ENCODE measurements at places on chromosomes 1 and 21.

DNA sequence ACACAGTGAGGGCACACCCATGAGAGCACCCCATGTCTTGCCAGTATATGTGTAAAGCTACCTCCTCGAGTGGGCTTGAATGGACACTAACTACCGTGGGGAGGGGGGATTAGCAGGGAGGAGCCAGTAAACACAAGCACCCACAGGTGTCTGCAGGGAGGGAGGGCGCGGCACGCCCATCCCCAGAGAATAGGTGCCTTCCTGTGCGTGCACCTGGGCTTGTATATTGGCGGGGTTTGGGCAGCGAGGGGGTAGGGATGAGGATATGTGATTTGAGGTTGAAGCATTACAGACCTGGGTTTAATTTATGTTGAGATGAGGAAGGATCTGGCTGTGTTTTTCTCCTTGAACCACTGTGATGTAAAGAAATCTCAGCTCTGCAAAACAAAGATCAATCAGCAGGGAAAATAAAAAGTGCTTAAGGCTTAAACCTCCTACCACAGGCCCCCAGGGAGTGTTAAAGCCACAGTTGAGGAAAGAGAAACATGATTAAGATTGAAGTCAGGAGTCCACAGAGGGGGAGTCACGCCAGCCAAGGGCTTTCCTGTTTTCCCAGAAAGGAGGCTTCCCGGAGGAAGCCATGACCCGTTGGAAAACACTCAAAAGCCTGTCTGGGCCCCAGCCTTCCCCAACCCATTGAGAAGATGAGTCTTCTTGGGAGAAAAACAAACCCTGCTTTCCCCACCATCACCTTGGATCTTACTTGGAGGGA lies 80.0 kb downstream of the CAMK2N1 start:
- peak; percentile 47 for DNase-seq

- no peak for DNase-seq
Measured at GRCh38 chr1:226644541-226645176, 94.4 kb downstream of the ITPKB start.

DNA sequence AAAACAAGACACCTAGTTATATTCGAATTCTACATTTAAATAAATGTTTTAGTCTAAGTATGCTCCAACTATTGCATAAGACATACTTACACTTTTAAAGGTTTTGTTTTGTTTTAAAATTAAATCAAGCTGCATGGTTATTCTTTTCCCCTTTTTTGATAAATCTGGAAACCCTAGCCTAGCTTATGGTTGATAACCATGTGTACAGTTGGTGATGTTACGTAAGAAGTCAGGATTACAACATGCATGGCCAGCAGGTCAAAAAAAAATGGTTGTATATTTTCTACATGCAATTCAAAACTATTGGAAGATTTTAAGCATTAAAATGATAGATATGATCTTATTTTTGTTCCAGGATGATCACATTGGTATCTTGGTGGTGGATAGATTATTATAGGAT lies 1600.6 kb downstream of the PLA2G4A start:
- DNase-seq, result no peak

DNA sequence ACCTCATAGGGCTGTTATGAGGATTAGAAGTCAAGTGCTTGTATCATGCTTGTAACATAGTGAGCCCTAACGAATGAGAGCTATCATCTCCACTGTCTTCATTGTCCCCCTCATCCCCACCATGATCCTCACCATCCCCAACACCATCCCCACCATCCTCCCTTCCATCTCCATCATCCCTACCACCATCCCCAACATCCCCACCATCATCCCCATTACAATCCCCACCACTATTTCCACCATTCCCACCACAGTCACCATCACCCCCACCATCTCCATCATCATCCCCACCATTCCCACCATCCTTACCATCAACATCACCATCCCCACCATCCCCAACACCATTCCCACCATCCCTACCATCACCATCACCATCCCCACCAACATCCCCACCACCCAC lies 39.1 kb upstream of the PADI1 start:
- no peak for DNase-seq

- peak; percentile 48 for DNase-seq
Measured at GRCh38 chr1:229430761-229431283, 3.1 kb downstream of the ACTA1 start.

DNA sequence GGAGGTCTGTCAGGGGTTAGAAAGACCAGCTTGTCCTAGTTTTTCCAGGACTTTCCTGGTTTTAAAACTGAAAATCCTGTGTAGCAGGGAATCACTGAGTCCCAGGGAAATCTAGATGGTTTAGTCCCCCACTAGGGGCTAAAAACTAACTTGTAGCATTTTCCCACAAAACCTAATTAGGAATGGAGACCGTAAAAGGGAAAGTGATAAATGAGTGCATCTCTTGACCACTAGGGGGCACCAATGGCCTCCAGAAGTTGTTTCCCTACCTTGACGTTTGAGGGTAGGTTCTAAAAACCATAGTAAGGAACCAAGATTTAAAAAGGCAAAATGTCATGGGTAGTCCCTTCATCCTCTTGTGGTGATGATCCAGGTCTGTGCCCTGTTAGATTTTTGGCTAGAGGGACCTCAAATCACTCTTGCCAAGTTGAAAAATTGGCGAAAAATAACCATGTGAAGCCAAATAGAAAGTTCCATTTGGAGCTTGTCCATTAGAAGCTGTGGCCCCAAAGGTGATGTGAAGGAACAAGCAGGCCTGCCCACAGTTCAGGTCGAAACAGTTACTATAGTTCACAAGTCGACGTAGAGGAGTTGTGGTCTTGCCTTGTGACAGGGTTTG lies 24.5 kb downstream of the CLIC6 start:
- peak; percentile 72 for DNase-seq

- DNase-seq, result no peak
Measured at GRCh38 chr1:66450043-66450514, 83.9 kb upstream of the SGIP1 start.

DNA sequence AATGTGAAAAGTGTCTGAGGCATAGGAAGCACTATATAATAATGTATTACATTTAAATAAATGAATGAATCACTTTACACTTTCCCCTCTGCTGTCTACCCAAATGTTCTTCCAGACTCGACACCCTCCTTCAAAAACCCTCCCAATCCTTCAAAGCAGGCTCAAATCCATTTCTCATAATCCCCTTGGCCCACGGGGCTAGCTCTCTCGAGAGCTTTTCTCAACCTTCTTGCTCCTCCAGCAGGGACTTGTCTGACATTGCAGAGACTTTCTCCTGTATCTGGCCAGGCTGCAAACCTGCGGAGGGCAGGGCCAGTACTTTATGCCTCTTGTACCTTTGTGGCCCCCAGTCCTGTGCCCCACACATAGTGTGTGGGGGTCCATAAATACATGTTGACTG lies 14.1 kb upstream of the CNTN2 start:
- DNase-seq, result no peak

DNA sequence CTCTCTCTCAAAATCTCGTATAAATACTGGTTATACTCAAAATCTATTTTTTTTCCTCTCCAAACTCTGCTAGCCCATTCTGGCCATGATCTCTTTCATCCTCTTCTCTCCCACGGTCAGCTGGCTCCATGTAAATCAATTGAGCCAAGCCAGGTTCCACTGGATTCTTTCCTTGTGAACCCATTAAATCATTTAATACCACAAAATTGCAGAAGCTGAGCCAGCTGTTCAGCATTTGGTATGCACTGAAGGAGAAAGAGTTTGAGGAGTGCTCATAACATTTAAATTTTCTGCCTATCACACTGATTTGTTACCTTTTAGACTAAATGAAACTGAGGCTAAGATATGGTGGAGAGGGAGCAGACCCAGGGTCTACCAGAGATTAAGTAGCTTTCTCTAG lies 29.1 kb upstream of the TADA1 start:
- DNase-seq, result no peak

- DNase-seq, result no peak
Measured at GRCh38 chr1:217574265-217574949, 56.5 kb downstream of the GPATCH2 start.

DNA sequence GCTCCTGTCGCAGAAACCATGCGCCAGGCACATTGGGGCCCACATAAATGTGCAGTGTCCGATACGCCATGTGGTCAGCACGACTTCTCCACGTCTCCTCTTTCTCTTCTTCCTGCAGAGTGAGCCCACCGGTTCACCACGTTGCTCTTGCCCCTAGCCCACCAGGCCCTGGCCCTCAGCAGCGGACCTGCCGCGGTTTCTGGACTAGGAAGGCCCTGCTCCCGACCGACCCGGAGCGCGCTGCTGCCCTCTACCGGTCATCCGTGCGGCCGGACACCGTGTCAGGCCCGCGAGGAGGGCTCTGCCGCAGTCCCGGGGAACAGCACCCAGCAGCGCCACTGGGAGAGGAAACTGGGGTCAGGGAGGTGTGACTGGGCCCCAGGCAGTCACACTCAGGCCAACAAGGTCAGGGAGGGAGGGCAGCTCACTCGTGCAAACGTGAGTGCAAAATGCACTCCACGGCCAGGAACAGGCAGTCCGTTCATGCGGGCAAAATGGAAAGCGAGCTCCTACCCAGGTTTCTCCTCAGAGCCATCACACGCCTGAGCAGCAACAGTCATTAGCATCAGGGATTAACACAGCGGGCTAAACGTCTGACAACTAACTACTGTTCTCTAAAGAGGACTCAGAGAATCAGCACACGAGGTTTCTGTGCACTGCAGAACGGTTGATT lies 13.7 kb downstream of the TLR5 start:
- DNase-seq, result peak; percentile 42

GRCh38 chr1:98143403-98143802 lies 222.6 kb upstream of the DPYD start:
- DNase-seq, result no peak

- peak; percentile 55 for DNase-seq
Measured at GRCh38 chr1:59994302-59995198, 68.0 kb upstream of the CYP2J2 start.

DNA sequence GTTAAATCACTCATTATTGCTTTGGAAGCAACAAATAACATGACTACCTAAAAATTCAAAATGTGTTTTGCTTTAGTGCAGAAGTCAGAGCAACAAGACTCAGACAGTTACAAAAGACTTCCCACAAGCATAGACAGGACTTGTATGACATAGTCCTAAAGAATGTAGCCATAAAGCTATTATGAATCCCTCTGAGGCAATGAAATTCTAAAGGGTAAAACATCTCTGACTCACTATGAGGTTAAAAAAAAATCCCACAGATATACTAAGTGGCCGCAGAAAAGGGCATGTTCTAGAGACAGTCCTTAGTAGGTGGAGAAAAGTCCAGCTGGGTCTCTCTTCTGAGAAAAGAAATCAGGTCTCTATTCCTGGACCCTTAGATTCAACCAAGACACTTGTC lies 4.9 kb downstream of the PRKAB2 start:
- DNase-seq, result peak; percentile 92

DNA sequence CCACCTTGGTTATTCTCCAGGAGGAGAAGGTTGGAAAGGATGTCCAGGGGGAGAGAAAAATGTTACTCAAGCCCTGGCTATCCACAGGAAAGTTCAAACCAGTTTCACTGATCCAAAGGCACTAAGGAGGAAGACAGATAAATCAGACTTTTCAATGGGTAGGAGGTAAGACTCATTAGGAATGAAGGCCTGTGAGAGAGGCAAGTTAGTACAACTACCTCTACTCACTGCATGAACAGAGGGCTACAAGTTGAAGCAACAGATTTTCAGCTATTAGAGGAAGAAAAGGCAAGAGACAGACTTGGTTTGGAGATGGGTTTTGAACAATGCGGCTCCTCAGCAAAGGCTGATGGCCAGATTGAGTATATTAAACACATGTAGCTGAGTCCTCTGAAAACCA lies 16.9 kb downstream of the CD160 start:
- no peak for DNase-seq

DNA sequence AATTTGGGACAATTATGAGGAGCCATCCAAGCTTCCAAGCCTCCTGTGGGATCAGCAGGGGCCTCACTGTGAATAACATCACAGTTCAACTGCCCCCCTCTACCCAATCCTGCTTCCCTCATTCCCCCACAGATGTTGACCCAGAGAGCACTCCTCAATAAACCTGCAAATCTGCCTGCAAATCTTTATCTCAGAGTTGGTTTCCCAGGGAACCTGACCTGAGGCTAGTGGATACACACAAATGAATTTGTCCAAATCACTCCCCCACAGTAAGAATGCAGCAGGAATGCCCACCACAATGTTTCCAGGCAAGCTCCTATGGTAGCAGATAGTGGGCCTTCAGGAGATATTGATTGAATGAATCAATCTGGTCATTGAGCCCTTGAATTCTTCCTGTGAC lies 56.4 kb upstream of the HIVEP3 start:
- DNase-seq, result no peak

- no peak for DNase-seq
Measured at GRCh38 chr1:83000286-83000685, 998.6 kb downstream of the TTLL7 start.

DNA sequence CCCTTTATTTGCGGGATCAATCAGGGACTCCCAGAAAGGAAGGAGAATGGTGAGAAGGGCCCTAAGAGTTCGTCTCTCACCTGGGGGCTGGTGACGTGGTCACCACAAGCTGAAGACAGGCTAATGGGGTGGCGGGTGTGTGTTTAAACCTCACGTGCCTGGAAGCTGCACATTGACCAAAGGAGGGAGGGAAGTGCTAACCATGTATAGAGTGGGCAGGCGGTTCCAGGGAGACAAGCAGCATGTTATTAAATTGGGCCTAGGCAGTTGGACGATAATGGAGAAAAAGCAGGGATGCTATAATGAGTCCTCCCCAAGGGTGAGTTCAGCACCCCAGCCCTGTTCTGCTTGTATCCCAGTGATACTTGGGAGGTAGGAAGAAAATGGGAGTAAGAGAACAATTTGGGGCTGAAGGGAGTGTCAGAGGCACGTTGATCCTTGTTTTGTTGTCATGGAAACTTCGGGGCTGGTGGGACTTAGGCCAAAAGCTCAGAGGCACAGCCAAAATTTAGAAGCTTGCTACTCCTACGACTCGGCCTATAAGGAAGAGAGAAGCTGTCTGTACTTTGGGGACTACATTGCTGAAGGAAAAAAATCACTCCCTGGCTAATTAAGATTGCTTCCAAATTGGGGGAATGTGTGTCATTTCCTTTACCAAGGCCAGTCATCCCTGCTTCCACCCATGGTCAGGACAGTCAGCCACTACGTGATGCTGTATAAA lies 33.2 kb upstream of the EPHA8 start:
- peak; percentile 16 for DNase-seq

DNA sequence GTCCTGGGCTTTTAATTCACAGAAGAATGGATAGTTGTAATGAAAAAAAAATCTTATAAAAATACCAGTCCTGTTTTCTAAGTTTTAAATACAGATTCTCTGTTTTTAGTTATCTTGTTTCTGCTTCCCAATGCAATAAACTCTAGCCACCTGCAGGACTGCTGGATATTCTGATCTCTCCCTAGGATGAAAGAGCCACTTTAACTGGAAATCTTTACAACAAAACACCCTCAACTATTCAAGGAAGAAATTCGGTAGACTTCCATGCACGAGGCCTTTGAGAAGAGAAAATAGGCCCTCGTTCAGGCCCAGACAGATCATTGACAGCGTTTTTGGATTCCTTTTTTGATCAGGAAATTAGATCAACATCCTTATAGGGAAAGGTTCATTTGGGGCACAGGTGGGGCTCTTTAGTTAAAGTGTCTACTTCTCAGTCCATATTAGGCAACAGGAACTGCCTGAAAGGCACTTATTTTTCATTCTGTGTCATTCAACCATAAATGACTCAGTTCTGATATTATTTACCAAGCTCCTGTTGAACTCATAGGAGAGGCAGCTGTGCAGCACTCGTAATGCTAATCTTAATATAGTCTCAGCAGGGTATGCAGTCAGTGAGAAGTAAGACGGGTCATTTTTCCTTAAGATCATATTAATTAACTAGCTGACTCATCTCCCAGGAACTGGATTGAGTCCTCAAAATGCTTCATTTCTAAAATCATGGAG lies 71.1 kb upstream of the ERRFI1 start:
- DNase-seq, result peak; percentile 96

GRCh38 chr1:208068908-208069307 lies 158.0 kb upstream of the CD34 start:
- no peak for DNase-seq
